ENCODE measurements at places on chromosomes 3 and 15.

DNA sequence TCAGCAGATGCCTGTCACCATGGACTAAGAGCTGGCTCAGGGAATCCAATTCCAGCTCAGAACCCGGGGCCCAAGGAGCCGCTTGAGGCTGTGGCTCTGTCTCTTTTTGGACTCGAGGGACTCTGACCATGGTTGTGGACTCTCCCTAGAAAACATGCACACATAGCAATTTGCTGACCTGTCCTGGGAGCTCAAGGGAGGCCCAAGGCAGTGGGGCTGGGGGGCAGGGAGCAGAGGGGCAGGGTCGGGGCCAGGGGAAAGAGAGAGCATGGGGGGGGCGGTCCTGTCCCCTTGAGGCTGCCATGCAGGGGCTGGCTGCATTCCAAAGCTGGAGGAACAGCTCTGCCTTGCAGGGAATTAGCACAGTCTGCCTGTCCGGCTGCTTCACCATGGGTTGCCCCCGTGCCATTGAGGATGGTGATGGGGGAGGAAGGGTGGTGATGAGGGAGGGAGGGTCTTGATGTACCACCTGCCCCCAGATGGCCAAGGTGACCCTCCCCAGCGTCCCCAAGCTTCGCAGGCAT is 190.1 kb downstream of the GOLGA6L6 start:
- DNase-seq, result no peak

GRCh38 chr15:93451822-93452221 is 362.8 kb upstream of the RGMA start:
- DNase-seq, result no peak

DNA sequence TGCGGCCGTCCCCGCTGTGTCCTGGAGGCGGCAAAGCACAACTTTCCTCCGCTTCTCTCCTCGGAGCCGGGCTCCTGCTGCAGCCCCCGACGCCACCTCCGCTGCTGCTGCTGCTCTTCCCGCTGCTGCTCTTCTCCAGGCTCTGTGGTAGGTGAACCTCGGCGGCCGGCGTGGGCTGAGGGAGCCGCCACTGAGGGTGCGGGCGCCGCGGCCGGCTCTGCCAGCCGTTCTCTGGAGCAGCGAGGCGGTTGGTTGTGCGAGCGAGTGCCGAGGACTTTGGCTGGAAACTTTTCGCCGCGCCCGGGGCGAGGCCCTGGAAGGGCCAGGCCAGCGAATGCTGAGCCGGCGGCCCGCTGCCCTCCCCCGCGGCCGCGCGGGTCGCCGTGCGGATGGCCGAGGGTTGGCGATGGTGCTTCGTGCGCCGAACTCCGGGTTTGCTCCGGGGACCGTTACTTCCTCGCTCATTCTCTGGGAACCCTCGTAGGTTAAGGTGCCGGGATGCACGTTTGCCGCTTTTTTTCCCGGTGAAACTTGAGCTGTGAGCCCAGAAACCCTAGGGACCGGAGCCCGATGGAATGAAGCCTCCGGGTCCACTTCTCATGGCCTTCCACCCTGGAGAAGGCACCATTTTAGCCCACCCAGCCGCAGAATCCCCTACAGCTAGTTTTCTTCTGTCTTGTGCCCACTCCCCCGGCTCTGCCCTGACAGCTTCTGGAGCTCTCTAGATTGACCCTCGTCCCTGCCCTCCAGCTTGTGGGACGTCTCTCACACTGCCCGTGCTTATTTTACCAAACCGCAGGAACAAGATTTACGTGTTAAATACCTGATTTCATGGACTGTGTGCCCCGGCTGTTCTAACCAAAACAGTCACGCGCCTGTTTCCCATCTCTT is 660 bp downstream of the NECTIN3 start:
- DNase-seq, result no peak

DNA sequence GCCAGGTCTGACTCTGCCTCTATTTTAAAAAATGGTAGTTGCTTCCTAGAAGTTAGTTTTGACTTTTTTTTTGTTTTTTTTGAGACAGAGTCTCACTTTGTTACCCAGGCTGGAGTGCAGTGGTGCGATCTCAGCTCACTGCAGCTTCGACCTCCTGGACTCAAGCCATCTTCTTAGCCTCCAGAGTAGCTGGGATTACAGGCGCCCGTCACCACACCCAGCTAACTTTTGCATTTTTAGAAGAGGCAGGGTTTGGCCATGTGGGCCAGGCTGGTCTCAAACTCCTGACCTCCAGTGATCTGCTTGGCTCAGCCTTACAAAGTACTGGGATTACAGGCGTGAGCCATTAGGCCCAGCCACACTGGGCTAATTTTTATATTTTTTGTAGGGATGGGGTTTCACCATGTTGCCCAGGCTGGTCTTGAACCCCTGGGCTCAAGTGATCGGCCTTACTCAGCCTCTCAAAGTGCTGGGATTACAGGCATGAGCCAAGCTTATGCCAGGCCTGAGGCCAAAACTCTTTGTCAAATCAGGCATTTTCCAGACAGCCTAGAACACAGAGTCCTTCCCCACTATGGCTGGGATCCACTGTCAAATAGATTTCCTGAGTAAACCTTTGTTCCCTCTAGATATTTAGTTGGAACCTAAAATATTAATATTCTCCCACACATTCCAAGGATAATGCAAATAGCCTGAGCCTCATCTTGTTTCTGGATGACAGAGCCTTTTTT is 13.7 kb downstream of the C3orf62 start:
- DNase-seq, result no peak

DNA sequence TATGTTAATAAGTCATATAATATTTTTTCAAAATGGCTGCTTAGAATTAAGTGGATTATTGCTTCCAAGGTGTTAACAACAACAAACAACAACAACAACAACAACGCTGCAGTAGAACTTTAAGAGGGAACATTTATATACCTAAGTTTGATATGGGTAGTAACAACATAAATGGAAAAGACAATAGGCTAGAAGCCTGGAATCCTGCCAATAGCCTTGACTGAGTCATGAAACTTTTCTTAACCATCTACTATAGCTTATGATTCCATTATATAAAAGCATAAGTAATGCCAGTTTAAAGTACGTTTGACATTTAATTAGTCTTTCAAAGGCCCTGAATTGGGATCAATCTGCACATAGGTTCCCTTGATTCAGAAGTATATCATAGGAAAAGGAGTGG is 31.2 kb downstream of the SATB1 start:
- no peak for DNase-seq

DNA sequence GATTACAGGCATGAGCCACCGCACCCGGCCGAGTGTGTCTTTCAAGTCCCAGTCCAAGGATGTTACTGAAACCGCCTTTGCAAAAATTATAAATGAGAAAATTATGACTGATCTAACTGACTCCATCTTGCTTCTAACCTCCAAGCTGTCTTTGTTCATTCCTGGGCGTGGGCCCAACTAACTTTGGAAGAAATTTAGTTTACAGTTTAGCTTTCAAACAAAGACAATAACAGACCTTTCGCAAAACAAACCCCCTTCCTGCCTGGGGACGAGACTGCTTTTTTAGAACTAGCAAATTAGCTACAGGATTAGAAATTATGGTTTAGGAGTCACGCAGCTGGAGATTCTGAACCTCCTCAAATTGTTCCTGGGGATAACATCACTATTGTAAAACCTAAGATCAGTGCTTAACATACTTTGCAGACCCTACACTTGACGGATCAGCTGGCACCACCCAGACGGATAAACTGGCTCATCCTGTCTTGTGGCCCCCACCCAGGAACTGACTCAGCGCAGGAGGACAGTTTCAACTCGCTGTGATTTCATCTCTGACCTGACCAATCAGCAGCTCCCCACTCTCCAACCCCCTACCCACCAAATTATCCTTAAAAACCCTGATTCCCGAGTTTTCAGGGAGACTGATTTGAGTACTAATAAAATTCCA is 23.8 kb downstream of the NANOGP8 start:
- no peak for DNase-seq

DNA sequence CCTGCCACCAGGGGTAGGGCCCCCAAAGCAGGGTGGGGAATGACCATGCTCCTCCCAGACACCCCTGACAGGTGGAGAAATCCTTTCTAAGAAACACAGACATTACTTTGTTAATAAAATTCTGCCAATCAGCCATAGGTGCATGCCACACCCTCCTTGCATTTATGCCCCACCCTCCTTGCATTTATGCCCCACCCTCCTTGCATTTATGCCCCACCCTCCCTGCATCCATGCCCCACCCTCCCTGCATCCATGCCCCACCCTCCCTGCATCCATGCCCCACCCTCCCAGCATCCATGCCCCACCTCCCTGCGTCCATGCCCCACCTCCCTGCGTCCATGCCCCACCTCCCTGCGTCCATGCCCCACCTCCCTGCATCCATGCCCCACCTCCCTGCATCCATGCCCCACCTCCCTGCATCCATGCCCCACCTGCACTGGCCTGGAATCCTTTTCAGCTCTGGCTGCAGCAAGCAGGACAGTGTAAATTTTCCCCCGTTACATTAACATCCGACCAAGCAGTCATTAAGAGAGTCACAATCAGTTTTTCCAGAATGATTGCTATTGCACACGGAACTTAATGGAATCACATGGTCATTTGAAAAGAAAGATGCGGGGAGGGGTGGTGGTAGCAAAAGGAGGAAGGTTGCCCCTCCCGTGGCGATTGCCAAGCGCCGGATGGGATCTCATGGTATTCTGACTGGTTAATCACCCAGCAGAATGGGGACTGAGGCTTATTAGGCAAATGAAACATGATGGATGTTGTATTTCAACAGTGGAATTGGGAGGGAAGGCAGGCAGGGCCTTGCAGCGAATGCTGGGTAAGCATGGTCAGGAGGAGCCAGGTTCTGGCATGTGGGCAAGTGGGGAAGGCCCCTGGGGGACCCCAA is 91.2 kb downstream of the TLE3 start:
- DNase-seq, result no peak

- DNase-seq, result no peak
Observed at GRCh38 chr3:38579551-38580449, 69.7 kb downstream of the SCN5A start.

- DNase-seq, result peak; percentile 31
Observed at GRCh38 chr3:4493941-4494894, 1.1 kb downstream of the ITPR1 start.

DNA sequence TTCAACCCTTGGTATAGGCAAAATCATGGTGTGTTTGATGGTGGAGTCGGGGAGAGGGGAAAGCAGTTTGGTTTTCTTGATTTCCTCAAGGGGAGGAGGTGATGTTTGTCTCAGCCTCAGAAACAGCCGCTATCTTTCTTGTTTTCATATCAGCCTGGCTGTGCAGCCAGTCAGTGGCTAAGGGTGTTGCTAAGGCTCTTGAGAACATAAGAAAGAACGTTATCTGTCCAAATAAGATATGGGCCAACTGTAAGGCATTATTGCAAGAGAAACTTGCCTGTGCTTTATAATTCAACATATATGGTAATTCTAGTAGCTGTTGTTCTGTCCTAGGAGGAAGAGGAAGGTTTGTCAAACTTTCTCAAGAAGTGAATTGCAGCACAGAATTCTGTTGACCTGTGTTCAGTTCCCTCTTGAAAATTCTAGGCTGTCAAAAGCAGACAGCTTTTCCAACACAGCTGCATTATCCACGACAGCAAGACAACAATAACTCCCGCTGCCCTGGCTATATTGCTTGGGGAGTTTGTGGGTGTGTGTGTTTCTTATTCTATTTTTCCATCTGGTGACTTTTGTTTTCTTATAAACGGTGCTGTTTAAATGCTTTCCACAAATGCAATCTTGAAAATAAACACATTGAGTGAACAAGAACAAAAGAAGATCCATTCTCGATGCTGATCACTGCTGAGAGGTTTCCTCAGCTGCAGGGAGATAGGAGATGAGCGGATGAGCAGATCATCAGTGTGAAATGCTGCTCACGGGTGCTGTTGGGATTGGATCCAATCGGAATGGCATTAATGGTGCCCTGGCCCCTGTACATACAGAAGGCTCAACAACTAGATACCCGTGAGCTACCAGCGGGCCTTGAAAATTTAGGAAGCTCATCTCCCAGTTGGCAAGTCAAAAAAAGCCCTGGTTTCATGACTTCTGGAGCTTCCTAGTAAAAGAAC is 90.8 kb upstream of the TNFAIP8L3 start:
- no peak for DNase-seq

- DNase-seq, result no peak
Observed at GRCh38 chr15:67573194-67573593, 30.7 kb downstream of the MAP2K5 start.

GRCh38 chr15:47918877-47919276 is 201.6 kb downstream of the SEMA6D start:
- DNase-seq, result no peak

DNA sequence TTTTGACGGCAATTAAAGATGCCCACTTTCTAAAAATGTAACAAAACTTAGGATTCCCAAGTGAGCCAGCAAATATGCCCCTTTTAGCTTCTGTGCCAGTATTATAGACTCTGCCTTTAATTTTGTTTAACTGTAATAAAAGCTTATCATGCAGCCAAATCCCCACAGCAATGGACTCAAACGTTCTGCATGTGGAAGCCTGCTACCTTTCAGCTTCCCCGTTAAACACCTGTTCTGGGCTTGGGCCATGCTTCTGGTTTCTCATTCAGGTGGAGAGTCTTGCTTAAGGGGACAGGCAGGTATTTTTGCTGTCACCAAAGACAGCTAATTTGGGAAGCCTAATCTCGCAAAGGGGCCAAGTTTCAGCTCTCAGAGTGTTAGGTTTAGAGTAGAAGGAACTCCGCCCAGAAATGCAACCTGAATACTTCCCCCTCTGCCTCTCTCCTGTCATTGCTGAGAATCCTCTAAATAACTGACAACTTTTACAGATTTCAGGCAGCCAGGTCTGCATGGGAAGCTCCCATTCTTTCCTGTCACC is 399.4 kb upstream of the ATP11B start:
- no peak for DNase-seq

DNA sequence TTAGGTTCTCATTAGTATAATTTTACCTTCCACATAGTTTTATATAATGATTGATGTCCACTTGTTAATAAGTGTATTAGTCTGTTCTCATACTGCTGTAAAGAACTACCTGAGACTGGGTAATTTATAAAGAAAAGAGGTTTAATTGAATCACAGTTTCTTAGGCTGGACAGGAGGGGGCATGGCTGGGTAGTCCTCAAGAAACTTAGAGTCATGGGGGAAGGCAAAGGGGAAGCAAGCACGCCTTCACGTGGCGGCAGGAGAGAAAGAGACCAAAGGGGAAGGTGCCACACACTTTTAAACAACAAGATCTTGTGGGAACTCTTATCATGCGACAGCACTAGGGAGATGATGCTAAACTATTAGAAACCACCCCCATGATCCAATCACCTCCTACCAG is 19.2 kb downstream of the DZIP3 start:
- DNase-seq, result no peak

- no peak for DNase-seq
Observed at GRCh38 chr15:22892333-22892732, 53.9 kb downstream of the NIPA2 start.

- no peak for DNase-seq
Observed at GRCh38 chr3:151919030-151919328, 45.5 kb downstream of the SUCNR1 start.

DNA sequence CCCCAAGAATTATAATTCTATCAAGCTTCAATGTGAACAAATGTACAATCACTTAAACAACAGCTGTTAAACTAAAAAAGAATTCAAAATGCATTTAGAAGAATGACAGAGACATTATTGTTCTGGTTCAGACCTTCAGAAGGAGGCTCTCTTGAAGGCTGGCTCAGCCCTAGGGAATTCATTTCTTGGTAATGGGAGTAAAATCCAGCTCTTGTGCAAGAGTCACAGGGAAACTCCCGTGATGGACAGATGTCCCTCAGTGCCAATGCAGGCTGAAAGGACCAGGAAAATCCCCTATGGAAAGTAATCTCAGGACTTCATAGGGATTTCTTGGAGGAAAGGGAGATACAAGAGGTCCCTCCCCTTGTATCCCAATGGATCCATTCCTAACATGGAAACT is 149.9 kb upstream of the STT3B start:
- no peak for DNase-seq
